Activated CD8-positive, alpha-beta memory T cell treated with anti-CD3 and anti-CD28 coated beads for 4 hours (primary cell): ENCODE measurements at places on chromosomes 1 and 21.

- DNase-seq = no peak
These were observed 65.7 kb downstream of the MAP3K21 start for GRCh38 chr1:233393084-233393840.

- DNase-seq = no peak
These were observed 93.9 kb upstream of the DAB1 start for GRCh38 chr1:57517587-57518374.

GRCh38 chr1:94723894-94724293 lies 96.3 kb upstream of the SLC44A3 start:
- no peak for DNase-seq

- DNase-seq = no peak
These were observed 130.3 kb upstream of the TMEM51 start for GRCh38 chr1:15023205-15023604.

DNA sequence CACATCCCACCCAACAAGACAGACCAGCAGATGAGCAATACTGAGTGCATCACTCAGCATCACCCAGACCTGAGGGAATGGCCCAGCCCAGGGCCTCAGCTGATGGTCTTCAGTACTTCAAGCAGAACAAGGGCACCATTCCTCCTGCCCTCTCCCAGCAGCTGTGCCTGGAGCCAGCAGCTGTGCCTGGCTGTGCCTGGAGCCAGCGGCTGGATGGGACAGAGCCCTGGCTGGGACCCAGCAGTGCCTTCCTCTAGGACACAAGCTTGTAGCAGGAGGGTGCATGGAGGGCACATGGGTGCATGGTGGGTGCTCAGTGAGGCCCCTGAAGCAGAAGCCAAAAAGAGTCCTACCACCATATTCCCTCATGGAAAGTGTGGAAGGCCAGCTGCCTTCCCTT lies 583.8 kb downstream of the NPHP4 start:
- no peak for DNase-seq

GRCh38 chr1:41448821-41449220 lies 35.7 kb downstream of the EDN2 start:
- no peak for DNase-seq

DNA sequence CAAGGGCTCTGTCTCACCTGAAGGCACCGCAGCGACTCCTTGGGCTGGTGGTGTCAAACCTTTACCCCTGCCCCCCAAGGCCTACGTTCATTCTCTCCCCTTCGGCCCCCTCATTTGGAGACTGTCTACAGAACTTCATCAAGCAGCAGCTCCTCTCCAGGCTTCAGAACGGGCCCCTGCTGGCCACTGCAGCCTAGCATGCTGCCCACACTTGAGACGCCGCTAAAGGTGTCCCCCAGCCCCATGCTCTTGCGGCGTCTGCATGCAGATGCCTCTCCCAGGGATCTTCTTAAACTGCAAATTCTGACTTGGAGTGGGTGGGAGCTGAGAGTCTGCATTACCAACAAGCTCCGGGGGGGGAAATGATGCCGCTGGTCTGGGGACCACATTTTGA lies 104.2 kb downstream of the PRDM2 start:
- DNase-seq = no peak

GRCh38 chr1:71587961-71588360 lies 507.1 kb upstream of the ZRANB2 start:
- no peak for DNase-seq
